Heart right ventricle (tissue), 16 donors: ENCODE measurements at places on chromosomes 2 and 18.

- no peak for DNase-seq
Measured at GRCh38 chr2:42328148-42328833, 32.7 kb downstream of the COX7A2L start.

DNA sequence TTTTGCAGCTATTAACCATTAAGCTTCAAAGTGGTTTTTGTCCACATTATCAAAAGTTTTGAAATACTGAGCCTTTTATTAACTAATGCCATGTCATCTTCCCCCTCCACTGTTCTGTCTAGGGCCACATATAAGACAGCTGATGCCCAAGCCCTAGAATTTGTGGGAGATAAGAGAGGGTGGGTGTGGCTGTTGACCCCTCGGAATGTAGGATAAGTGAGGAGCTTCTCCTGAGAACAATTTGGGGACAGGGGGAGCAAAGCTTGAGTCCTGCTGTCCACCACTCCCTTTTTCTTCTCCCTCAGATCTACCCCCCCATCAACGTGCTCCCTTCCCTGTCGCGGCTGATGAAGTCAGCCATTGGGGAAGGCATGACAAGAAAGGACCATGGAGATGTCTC lies 14.3 kb upstream of the ANKRD53 start:
- no peak for DNase-seq

GRCh38 chr2:1613078-1613445 lies 131.3 kb downstream of the PXDN start:
- no peak for DNase-seq

- DNase-seq: no peak
Measured at GRCh38 chr2:218296847-218297246, 4.5 kb upstream of the TMBIM1 start.

- no peak for DNase-seq
Measured at GRCh38 chr2:98187194-98187593, 100.2 kb downstream of the VWA3B start.

DNA sequence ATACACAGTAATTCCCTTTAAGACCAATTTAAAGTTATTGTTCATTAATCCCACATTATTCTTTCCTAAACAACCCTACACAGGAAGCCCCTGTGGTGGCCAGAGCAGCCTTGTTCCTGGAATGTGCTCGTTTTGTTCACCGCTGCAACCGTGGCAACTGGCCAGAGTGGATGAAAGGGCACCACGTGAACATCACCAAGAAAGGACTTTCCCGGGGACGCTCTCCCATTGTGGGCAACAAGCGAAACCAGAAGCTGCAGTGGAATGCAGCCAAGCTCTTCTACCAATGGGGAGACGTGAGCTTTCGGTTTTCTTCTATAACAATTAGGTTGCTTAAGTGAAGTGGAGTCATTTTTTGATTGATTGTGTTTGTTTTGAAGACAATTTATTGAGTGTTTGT lies 101.0 kb downstream of the UNC80 start:
- peak; percentile 34 for DNase-seq
